ENCODE measurements at places on chromosomes 2 and 18.

DNA sequence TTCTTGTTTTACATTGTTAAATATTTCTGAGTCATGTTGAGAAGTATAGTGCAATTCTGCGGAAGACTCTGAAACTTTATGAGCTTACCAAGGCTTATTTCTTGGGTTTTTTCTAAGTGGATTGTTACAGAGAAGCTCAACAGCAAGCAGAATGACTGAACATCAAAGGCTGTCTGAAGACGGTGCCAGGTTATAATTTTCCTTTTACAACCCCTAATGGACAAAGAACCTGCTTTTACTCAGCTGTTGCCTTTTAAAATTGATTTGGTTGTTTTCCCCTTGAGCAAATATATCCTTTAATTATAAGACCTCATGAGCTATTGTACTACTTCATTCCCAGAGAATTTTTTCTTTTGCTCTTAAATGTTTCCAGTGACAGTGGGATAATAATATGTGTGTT lies 41.6 kb downstream of the LAMA3 start:
- DNase-seq: no peak

DNA sequence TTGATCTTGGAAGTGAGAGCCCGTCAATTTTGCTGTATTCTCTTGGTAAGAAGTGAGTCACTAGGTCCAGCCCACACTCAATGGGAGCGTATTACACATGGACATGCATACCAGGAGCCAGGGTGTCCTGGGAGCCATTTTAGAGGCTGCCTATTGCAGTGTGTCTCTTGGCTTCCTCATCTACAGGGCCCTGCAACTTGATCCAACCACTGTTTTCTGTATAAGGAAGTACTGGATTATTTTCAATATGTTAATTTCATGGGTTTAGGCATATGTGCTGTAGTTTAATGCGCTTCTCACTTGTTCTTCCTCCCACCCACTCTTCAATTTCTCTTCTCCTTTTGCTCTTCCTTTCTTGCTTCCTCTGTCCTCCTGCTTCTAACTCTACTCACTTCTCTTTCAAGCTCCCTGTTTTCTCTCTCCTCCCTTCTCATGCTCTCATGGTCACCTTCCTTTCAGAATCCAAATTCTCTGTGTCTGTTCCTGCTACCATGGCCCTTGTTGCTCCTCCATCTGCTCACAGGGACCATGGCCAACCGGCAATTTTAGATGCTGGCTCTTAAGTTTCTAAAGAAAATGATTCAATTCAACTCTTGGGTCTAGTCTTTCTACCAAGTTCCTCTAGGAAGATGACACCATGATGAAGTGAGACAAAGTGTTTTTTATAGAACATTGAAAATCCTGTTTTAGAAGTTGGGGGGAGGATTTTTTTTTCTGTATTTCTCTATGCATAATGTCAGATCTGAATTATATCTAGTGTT lies 152.0 kb upstream of the ZEB2 start:
- no peak for DNase-seq

- no peak for DNase-seq
These were observed 170.7 kb downstream of the DIS3L2 start for GRCh38 chr2:232132181-232132580.

GRCh38 chr18:23826850-23827620 lies 137.8 kb downstream of the LAMA3 start:
- no peak for DNase-seq

DNA sequence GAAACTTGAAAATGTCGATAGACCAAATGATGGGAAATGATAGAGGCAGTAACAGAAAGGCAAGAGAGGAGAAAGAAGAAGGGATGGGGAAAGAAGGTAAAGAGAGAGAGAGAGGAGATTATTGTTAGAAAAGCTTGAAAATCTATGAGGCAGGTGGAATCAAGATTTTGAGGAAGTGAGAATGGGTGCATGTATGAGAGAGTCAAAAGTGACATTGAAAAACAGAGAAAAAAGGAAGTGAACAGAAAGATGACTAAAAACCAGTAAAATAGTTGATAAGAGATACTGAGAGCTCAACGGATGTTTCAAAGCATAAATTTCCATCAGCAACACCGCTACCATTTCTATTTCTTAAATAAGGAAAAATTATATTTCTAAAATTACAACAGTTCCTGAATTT lies 327.4 kb upstream of the CWC22 start:
- no peak for DNase-seq

DNA sequence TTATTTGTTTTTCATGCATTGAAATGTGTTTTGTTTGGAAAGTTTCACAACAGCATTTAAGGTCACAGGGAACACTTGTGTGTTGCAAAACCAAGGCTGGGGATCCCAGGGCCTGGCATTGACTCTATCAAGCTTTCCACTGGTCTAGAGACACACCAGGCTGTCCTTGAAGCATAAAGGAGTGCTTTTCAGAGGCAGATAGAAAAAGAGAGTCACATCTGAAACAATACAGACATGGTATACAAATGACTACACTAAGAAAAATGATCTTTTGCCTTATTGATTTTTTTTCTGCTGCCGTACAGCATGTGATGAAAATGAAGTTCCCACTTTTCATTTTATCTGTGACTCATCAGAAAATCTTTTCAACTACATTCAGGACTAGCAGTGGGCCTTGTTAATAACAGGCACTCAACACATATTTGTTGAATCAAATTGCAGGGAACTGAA lies 61.9 kb upstream of the ZCCHC2 start:
- DNase-seq: no peak

GRCh38 chr2:31331156-31331555 lies 83.4 kb downstream of the XDH start:
- no peak for DNase-seq

DNA sequence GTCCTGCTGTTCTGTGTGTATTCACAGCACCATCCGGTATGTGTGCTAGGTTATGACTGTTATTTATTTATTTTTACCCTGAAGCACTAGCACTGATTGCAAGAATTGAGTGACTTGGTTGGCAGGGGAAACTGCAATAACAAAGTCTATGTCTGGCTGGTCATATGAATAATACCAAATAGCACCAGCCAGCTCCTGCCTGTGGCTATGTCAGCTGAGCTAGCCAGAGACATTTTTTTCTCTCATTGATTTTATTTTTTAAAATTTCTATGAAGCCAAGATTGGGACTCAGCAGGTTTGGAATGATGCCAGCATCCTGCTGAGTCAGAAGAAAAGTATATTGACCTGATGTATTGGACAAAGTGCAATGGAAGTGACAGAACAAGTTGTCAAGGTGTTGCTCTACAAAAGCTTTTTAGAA lies 188.5 kb upstream of the CDH2 start:
- DNase-seq: peak; percentile 2

- DNase-seq: no peak
These were observed 22.9 kb upstream of the DARS1 start for GRCh38 chr2:136008205-136008865.

- no peak for DNase-seq
These were observed 10.1 kb downstream of the UGP2 start for GRCh38 chr2:63851691-63852311.

- no peak for DNase-seq
These were observed 69.1 kb downstream of the LRRFIP1 start for GRCh38 chr2:237696461-237696860.

DNA sequence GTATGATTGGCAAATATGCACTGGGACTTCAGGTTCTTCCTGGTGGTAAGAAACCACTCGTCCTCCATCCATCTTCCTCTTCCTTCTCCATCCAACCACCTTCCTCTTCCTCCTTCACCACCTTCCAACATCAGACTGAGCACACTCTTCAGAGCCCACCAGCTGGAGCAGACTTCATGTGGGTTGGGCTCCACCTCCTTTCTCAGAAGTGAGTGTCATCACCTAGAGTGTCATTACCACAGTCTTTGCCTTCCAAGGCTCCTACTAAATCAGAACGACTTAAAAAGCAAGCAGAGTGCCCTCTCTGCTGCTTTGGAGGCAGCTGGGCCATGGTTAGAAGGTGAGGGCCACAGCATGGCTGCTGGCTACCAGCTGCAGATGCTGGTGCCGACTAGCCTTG lies 171.6 kb downstream of the SH3RF3 start:
- no peak for DNase-seq

- DNase-seq: no peak
These were observed 137.7 kb upstream of the HDAC4 start for GRCh38 chr2:239538357-239539052.

DNA sequence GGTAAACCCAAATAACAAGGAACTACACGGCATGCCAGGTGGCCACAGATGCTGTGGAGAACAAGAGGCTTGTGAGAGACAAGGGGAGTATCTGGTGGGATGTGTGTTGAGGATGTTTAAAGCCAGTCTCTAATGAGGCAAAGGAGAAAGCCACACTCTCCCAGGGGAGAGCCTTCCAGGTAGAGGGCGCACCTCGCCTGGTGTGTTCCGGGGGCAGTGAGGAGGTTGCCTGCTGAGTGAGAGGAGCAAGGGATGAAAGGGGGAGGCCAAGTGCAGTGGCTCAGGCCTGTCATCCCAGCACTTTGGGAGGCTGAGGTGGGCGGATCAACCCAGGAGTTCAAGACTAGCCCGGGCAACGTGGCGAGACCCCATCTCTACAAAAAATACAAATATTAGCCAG lies 16.2 kb downstream of the SAG start:
- DNase-seq: no peak

GRCh38 chr2:57278451-57278850 lies 768.2 kb upstream of the VRK2 start:
- no peak for DNase-seq

GRCh38 chr2:43710866-43711265 lies 34.6 kb upstream of the C1GALT1C1L start:
- no peak for DNase-seq

GRCh38 chr2:56132138-56132537 lies 51.7 kb upstream of the CCDC85A start:
- DNase-seq: peak; percentile 18

DNA sequence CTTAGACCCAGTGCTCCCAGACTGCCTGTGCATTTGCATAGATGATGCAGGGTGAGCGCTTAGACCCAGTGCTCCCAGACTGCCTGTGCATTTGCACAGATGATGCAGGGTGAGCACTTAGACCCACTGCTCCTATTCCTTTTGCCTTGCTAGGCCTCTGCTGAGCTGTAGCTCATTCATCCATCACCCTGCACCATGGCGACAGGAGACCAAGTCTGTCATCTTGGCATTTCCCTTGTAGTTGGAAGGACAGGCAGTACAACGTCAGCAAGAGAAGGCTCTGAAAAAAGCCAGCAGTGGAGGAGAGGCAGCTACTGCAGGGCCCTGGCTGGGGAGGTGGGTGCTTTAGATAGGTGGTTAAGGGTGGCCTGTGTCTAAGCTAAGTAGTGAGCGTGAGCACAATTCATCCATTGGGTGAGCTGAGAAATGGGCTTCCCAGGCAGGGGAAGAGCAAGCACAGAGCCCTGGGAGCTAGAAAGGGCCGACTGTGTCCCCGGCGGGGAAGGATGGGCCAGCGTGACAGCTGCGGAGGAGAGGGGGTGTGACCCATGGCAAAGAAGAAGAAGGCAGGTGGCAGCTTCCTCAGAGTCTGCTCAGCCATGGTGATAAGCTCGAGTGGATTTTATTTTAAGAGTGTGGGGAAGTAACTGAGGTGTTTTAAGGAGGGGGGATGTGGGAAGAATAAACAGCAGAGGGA lies 108.8 kb downstream of the LPIN1 start:
- no peak for DNase-seq

- no peak for DNase-seq
These were observed 16.5 kb upstream of the GBX2 start for GRCh38 chr2:236184701-236185100.

- no peak for DNase-seq
These were observed at the start of gene SLC14A1 for GRCh38 chr18:45723567-45724355. TSS of gene SLC14A1 (plus strand) at chr18:45724181. CDS start at chr18:45730321, 6,140 bp downstream.

- DNase-seq: no peak
These were observed 13.3 kb upstream of the RAB17 start for GRCh38 chr2:237603718-237604362.

- no peak for DNase-seq
These were observed 82.4 kb downstream of the RTN4 start for GRCh38 chr2:54967759-54968365.

- no peak for DNase-seq
These were observed 36.5 kb upstream of the MAP2 start for GRCh38 chr2:209387389-209387788.

- no peak for DNase-seq
These were observed 35.0 kb downstream of the ALPK2 start for GRCh38 chr18:58593938-58594337.

- no peak for DNase-seq
These were observed 232.1 kb upstream of the COPS8 start for GRCh38 chr2:236853585-236854051.

- no peak for DNase-seq
These were observed 2.0 kb downstream of the CSRNP3 start for GRCh38 chr2:165471349-165471950.

GRCh38 chr2:200774920-200775319 lies 36.8 kb upstream of the BZW1 start:
- DNase-seq: no peak

DNA sequence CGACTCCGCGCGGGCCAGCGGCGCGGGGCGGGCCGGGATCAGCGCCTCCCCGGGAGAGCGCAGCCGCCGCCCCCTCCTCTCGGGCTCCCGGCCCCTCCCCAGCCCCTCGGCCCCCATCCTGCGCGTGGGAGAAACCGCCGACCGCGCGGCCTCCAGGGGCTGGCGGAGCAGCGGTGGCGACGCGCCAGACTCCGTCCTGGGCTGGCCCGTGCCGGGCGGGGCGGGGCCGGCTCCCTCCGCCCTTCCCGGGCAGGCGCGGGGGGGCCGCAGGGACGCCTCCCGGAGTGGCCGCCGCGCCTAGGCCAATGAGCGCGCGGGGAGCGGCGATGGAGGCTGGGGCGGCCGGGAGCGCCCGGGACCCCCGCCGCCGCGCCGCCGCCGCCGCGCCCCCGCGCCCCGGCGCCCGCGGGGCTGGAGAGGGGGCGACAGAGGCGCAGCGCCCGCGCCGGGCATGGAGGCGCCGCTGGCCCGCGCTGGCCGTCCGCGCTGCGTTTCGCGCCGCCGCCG lies 49.1 kb downstream of the KCNIP3 start:
- DNase-seq: no peak

DNA sequence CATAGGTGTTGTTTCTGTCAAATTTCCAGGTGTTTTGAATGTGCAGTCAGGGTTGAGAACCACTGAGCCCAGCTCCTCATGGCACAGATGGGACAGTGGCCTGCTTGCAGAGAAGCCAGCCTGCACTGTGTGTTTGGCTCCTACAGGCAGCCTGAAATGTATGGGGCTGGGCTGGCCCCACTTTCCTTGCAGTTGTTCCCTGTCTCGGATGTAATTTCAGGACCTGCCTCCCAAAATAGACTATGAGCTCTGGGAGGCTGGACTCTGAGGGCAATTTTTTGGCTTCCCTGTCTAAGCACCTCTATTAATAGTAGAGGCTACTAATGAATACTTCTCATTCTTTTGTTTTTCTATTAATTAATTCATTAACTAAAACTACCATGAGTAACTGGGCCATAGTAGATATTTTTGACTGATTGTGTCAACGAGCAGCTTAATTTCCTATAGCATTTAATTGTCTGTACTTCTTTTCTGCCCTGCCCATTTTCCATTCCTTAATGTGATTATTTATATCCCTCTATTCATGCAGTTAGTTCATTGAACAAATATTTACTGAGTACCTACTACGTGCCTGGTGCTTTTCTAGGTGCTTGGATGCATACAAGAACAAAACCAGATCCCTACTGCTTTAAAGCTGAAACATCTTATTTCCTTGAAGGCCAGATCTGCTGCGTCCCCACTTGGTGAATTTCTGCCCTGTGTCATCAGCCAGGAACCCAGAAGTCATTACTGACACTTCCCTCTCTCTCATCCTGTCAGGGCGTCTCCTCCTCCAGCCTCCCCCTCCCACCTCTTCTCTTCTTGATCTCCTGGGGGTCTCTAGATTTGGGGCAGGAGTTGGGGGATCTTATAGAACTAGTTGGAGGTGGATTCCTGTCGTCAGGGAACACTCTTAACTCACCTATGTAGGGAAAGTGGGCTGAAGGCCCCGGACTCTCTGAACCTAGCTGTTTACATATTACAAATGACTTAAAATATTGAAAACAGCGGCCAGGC lies 16.3 kb downstream of the DYSF start:
- no peak for DNase-seq

- DNase-seq: no peak
These were observed 41.0 kb downstream of the FHOD3 start for GRCh38 chr18:36338403-36338933.

Data from kidney epithelial cell (primary cell).